ENCODE measurements at places on chromosomes 3 and 15.

DNA sequence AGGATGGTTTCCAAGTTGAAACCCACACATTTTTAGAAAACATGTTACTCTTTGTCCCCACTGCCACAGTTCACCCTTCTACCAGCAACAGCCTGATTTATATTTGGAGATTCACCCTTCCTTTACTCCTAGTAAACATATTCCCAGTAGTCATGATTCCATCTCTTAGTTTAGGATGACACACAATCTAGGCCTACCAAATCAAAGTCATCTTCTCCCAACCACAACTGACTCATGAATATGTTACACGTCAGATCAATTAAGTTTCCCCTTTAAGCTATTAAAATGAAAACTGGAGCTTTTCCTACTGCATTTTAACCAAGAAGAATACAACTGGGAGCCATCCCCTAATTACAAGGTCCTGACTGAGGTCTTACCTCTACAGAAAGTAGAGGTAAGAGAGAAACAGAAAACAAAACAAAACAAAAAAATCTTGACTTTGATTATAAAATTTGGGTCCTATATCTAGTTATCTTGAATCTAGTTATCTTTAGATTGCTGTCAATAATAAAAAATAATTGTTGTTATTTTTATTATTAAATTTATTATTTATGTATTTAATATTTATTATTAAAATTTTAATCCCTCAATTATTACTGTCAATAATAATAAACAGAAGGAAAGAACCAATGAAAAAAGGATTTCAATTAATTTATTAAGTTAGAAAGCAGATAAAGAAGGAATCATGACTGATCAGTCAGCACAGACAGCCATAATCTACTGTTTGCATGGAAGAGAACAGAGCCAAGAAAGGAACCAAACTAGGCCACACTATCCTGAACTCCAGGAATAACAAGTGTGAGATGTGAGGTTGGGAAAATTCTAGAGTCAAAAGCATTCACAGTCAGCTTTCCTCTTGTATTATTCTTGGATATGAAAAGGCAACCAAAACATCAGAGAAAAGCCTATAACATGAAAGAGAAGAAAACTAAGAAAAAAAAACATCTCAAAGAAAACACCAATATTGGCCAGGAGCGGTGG is 12.5 kb downstream of the DPH6 start:
- DNase-seq = no peak

DNA sequence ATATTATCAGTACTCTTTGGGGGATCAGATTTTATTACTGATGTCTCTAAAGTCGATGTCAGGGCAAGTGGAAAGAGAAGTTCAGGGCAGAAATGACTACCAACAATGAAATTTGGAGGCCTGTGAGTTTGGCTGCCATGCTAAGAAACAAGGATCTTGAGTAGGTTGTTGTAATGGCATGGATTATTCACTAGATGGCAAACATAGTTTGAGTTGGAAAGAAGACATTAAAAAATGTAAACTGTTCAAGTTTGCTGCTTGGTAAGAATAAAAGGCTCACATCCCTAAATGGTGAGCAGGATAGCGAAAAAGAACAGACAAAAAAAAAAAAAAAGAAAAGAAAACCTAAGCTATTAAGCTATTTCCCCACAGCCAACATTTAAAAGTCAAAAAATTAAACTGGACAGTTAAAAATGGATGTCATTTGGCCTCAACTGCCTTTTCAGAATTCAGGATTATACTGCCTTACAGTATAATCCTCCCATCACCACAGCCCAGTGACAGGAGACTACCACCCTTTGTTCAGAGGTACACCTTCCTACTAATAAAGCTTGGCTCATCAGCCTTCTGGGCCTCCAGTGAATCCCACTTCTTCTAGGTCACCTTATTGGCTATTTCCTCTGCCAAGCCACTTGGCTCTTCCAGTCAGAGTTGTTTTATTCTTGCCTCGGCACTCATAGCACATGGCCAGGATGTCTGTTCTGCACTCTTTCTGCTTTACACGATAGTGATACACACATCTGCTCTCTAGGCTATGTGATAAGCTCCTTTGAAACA is 163.7 kb downstream of the PLD1 start:
- peak; percentile 22 for DNase-seq

- DNase-seq = no peak
Observed at GRCh38 chr3:49998326-49998725, 58.4 kb downstream of the RBM6 start.

DNA sequence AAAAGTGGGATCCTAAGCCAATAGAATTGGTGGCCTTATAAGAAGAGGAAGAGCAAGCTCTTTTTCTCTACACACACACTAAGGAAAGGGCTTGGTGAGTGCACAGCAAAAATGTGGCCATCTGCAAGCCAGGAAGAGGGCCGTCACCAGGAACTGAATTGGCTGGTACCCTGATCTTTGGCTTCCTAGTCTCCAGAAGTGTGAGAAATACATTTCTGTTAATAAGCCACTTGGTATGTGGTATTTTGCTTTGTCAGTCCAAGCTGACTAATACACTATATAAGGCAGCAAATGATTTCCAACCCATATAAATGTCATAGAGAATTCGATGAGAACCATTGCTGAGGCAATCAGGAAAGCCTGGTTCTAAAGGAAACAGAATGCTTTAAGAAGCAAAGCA is 816.3 kb upstream of the SEMA6D start:
- no peak for DNase-seq

DNA sequence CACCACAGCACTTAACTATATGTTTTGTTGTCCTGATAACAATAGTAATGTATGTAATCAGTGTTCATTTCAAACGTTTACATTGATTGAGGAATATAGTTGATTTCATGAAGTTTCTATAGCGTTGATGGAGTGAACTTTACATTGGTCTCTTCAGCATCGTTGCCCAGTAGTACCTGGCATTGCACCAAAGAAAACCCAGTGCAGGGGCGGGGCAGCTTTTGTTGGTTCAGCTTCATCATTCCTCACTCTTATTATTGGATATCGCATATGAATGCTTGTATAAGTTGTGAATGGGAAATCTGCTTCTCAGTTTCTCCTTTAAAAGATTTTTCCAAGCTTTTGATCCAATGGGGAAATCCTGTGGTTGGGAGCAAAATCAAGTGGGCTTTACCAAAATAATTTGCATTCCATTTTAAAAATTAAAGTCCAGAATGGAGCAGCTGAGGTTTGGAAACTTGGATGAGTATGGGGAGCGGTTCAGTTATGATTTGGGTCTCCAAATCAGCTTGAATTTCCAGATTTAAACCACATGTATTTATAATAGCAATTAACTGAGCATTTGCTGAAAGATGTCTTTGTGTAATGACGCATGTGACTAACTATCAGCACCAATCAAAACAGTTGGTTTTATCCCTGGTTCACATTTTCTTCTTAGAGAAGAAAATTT is 213.7 kb downstream of the ALCAM start:
- DNase-seq = no peak

GRCh38 chr3:112810561-112810960 is 36.1 kb downstream of the CD200R1L start:
- no peak for DNase-seq

DNA sequence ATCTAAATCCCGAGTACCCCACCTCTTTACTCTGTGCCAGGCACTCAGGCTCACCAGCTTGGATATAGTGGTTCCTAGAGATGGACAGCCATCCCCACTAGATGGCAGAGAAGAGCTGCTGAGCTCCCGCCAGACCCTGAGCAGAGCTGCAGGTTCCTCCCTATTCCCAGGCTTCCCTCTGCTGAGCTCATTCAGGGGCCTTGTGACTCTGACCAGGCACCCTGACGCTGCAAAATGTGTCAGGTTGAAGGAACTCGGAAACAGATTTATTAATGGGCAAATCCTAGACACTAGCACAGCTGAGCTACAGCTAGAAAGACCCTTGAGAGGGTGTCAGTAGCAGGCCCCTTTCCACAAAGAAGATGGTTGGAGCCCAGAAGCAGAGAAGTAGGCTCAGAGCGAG is 38.2 kb upstream of the RHO start:
- DNase-seq = peak; percentile 78

GRCh38 chr3:45095916-45096526 is 50.2 kb downstream of the CDCP1 start:
- no peak for DNase-seq

GRCh38 chr3:32817558-32818228 is at the start of gene TRIM71:
TSS of gene TRIM71 (plus strand) at chr3:32817997. CDS start at chr3:32818081, 84 bp downstream.
- no peak for DNase-seq

DNA sequence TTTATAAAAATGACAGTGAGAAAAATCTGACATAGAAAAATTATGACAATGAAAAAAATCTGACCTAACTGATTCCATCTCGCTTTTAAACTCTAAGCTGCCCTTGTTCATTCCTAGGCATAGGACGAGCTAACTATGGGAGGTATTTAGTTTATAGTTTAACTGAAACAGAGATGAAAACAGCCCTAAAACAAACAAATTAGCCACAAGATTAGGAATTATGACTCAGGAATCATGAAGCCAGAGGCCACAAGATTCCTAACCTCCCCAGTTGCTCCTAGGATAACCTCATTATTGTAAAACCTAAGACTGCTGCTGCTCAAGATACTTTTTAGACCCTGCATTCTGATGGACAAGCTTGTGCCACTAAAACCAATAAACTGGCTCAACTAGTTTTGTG is 122.7 kb upstream of the MNS1 start:
- no peak for DNase-seq

GRCh38 chr3:3013317-3014052 is 96.7 kb downstream of the IL5RA start:
- DNase-seq = no peak

- DNase-seq = no peak
Observed at GRCh38 chr15:40459391-40460015, 11.3 kb upstream of the CHST14 start.

- no peak for DNase-seq
Observed at GRCh38 chr3:159919873-159920272, 68.8 kb upstream of the IL12A start.

DNA sequence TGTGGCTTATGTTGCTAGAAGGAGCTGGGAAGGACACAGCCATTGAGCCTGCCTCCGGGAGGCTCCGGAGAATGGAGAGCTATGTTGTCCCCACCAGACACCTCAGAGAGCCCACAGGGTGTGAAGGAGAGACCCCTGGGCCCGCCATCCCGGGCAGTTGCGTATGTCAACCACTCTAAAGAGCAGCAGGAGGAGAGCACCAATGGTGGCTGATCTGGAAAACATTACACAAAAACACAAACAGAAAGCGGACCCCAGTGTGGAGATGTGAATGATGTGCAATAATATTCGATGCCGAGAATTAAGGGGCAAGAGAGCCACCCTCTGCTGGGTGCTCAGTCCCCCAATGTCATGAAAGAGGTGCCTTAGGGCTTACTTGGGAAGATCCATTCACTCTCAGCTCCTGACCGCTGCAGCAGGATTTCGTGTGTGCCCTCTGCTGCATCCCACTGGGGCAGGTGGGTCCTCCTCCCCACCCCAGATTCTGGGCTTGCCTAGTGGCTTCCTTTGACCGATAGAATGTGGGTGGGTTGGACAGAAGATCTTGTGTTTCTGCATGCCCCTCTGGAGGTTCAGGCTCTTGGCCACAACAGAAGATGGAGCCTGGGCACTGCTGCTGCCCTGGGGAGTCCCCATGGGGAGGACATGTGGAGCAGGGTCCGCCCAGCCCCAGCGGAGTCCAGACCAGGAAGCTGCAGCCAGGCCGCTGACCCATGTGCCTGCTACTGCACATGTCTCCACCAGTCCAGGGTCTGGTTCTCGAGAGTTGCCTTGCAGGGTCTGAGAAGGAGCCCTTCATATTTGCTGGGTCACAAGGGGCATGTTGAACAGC is 245.3 kb downstream of the OCA2 start:
- DNase-seq = no peak

DNA sequence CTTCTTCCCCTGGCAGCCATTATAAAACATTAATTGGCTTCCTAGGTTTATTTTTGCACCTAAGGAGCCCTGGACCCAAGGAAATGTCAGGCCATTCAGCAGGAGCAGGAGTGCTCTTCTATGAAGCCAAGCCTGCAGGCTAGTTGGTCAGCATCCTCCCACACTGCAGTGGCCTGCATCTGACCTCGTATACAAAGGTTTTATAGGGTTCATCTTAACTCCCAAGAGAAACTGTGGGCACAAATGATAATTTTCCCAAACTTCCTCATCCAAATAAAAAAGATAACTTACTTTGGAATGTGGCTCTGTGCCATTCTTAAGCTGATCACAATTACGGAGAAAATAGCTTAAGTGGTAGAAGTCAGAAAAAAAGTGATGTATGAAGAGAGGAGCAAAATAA is 19.4 kb downstream of the PLSCR1 start:
- DNase-seq = no peak

- no peak for DNase-seq
Observed at GRCh38 chr3:127702151-127702578, 29.4 kb downstream of the ABTB1 start.

- DNase-seq = no peak
Observed at GRCh38 chr15:70353606-70354345, 256.1 kb upstream of the TLE3 start.

- no peak for DNase-seq
Observed at GRCh38 chr3:9903238-9903624, 583 bp downstream of the IL17RE start.

All from CD4-positive, alpha-beta T cell treated with Interferon alpha-2 for 1 hour (primary cell).